Dermis microvascular lymphatic vessel endothelial cell (primary cell): ENCODE measurements at places on chromosomes 11 and 22.

GRCh38 chr11:32792111-32792947, 2.1 kb downstream of the CCDC73 start:
- DNase-seq = no peak

DNA sequence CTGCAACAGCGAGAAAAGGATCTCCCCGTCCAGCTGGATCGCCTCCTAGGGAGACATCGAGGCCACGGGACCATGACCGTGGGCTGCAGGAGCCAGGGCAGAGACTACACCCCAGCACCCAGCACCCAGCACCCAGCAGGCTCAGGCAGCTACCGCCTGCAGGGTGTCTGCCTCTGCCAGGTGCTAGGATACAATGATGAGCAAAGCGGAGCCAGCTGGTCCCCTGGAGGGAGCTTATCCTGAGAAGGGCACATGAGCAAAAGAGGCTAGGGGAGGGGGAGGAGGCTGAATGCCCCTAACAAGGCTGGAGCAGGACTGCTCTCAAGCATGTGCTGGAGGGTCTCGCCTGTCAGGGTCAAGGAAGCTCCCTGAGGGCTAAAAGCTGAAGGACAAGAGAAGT, 4.8 kb upstream of the CASTOR1 start:
- no peak for DNase-seq

DNA sequence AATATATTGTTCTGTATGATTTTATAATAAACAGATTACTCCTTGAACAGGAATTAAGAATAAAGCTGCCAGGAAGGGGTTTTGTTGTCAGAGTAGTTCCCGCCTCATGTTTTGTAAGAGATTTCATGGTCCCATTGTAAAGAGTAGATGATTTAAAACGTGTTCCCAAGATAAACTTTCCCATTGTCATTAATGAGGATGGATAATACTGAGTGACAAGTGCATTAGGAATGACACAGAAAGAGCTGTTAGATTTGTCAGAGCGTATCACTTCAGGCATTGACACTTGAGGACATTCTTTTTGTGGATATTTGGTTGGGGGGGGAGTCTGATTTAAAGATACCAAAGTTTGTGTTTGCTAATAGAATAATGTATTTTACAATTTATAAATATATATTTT, 147.0 kb downstream of the PAX6 start:
- no peak for DNase-seq

- peak; percentile 18 for DNase-seq
Observed at GRCh38 chr11:13183094-13183825, 94.3 kb upstream of the BMAL1 start.

DNA sequence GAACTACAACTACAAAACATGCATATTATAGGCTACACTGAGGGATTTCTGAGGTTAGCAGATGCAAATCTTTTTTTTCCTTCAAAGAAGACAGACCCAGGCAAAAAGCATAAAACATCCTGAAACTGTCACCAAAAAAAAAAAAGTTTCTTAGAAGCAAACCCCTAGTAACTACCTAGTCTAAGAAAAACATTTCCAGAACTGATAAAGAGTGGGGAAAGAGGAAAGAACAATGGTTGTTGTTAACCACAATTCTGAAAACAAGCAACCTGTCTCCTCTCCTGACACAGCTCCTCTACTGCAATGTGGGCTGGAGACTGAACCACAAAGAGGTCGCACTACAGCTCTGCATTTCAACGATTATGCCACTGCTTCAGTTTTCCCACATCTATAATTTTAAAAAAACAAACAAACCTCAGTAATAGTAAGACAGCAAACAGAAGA, 15.0 kb downstream of the DENND5A start:
- peak; percentile 58 for DNase-seq

DNA sequence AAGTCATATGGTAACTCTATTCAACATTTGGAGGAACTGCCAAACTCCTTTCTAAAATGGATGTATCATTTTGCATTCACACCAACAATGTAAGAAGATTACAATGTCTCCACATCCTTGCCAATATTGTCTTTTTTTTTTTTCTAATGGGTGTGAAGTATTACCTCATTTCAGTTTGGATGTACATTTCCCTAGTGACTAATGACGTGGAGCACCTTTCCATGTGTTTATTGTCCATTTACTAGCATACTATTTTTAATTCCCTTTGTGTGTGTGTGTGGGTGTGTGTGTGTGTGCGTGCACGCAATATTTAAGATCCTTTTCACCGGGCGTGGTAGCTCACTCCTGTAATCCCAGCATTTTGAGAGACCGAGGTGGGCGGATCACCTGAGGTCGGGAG, 62.7 kb downstream of the APOL3 start:
- no peak for DNase-seq

GRCh38 chr11:77806993-77807392, 13.5 kb downstream of the RSF1 start:
- DNase-seq = no peak

- DNase-seq = no peak
Observed at GRCh38 chr11:113376156-113376555, 11.4 kb upstream of the ANKK1 start.

GRCh38 chr11:132490978-132491377, 1041.3 kb downstream of the OPCML start:
- no peak for DNase-seq

DNA sequence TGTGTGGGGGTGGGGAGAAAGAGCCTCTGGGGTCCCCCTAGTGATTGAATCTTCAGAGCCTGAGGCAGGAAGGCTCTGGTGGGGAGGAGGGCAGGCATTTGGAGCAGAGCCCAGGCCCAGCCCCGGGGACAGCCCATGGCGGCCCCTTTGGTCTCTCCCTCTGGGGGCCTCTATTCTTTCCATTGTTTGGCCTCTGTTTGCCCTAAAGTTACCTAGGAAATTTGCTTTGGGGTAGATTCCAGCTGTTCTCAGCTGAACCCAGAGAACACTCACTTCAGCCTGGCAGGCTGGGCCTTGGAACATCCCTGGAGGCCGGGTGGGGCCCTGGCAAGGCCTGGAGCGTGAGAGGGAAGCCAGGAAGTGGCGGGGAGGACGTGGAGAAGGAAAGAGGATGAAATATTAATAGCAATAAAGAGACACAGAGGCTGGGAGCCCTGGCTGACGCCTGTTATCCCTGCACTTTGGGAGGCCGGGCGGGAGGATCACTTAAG, 22.9 kb upstream of the A4GALT start:
- peak; percentile 79 for DNase-seq

GRCh38 chr22:17929909-17930308, 94.5 kb downstream of the MICAL3 start:
- no peak for DNase-seq

DNA sequence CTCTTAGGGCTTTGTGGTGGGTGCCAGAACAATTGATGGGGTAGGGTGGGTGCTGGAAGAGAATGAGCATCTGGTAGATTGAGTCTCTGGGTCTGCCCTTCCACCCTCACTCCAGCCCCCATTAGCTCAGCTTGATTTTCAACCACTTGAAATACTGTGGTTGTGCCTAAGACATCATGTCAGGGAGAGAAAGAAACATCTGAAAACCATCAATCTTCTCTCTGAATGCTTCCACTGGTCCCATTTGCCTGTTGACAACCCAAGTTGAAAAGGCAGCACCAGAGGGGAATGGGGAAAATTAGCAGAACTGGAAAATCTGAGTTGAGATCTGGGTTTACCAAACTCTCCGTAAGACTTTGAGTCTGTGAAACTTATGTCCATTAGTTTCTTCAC, 26.1 kb downstream of the CD44 start:
- DNase-seq = no peak

- DNase-seq = no peak
Observed at GRCh38 chr11:66810576-66811185, 32.6 kb upstream of the RCE1 start.

- no peak for DNase-seq
Observed at GRCh38 chr11:128550261-128550821, 37.0 kb downstream of the ETS1 start.

- no peak for DNase-seq
Observed at GRCh38 chr11:17864478-17864941, 129.9 kb downstream of the KCNC1 start.

- no peak for DNase-seq
Observed at GRCh38 chr22:44882226-44882905, 127.4 kb downstream of the PHF21B start.

DNA sequence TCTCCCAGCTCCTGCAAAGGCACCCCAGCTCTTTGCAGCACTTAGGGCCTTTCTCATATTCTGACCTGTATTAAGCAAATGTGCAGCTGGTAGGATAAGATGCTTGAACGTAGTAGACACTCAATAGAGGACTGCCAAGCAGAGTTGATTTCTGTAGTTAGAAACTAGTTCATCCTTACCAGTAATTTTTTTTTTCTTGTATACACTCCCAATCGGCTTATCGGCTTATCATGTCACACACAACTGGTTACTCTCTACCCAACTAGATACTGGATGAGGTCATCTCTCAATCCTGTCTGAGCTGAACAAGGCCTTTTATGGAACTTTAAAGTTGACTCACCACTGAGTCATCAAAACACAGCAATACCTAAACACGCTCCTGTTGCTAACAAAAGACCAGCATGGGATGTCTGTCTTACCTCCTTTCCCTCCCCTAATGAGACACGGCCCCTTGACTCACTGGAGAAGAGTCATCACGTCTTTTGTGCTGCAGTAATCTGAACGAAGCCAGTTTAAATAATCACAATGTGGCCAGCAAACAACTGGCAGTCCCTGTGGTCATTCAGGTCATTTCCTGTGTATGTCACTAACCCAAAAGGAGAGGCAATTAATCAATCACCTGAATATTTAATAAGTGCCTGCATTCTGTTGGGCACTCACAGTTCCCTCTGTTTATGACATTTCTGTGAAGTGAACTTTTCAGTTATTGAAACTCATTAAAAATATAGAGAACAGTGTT, 7.5 kb upstream of the WEE1 start:
- peak; percentile 96 for DNase-seq

DNA sequence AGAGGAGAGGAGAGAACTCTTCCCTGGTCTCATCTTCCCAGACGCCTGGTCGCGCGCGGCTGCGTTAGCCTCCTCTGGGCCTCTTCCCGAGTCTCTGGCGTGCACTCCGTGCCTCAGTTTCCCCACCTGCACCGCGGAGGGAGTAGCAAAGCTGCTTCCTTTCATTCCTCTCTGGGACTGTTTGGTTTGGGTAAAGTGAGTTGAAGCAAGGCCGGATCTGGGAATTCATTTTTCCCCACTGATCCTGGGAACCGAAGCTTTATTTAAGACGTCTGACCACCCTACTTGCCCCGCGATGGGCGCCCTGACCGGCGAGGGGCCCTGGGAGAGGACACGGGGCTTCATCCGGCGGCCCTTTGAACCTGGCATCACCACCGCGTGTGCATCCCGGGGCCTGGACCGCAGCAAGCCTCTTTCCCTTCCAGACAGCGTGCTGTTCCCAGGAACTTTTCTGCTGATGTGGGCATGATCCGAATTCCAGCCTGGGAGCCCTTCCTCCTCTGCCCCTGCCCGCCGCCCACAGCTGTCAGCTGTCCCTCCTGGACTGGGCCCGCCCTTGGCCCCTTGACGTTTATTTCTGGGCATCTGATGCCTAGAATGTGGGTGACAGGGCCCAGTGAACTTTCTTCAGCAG, 758 bp downstream of the LDLRAD3 start:
- peak; percentile 12 for DNase-seq

GRCh38 chr11:133545199-133545803, 13.0 kb upstream of the OPCML start:
- no peak for DNase-seq

- DNase-seq = peak; percentile 16
Observed at GRCh38 chr11:35157814-35158700, 19.1 kb downstream of the CD44 start.
